ENCODE measurements at places on chromosomes 6 and 20. TPM values are rescaled to one million over a fixed set of nuclear protein-coding genes. Genes with fewer than 3 reads are reported as not detected.

TSBP1 gene
- total RNA-seq = not detected

- no peak for DNase-seq
Measured at GRCh38 chr6:162701551-162701950, 26.0 kb downstream of the PRKN start.

GRCh38 chr6:81295310-81295709 lies 457.2 kb downstream of the TENT5A start:
- DNase-seq = no peak

DNA sequence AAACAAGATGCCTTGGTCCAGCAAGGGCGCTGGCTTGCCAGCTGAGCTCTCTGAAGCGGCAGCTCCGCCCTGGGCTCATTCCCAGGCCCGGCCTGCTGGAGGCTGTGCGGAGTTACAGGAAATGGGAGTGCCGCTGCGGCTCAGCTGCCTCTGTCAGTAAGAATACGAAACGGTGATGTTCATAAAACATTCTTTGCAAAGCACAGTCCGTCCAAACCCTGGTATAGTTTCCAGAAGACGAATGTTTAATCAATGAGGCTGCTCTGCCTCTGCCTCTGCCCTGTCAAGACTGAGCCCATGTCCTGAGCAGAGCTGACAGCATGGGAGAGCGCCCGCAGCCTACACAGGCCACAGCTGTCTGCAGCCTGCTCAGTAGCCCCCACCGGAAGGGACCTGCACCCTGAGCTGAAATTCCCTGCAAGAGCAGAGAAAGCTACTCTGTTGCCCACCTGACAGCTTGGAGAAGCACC lies 153.3 kb upstream of the SNX9 start:
- peak; percentile 78 for DNase-seq

All from Daoy (cell line).